ENCODE measurements at places on chromosomes 5 and 9.

GRCh38 chr9:132409828-132410528, at the start of gene CFAP77:
Gene CFAP77 (plus strand): TSS chr9:132410211. CDS start chr9:132410272, 61 bp downstream.
- DNase-seq, result no peak

DNA sequence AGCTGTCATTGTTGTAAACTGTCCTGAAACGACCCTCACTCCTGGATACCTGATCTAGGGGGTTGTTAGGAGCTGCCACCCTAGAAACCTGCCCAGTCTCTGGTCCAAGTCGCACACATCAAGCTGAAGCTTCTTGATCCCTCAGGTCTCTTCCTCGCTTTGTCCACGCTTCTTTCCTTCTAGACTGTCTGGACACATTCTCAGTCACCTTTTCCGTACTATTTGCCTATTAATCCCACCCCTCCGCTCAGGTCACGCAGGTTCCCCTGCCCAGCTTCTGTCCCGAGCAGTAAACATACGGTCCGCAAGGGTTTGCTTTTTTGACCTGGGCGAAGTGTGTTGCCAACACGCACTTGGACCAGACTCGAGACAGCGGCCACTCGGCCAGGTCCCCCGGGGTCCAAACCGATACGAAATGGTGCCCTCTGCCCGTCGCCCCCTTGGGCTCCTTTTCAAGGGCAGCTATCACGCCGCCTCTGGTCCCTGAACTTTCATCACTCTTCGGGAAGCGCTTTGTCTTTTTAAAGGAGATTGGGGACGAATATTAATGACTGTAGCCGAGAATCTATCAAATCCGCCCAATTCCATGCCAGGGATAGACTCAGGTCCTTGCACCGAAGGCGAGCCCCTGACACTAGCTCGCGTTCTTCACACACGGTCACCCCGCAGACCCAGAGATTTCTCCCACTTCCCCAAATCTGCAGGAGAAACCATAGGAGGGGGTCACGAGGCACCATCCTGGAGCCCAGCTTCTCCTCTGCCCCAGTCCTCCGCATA, 814 bp downstream of the PLCXD3 start:
- no peak for DNase-seq

- no peak for DNase-seq
Observed at GRCh38 chr5:79229357-79230174, 6.4 kb upstream of the JMY start.

DNA sequence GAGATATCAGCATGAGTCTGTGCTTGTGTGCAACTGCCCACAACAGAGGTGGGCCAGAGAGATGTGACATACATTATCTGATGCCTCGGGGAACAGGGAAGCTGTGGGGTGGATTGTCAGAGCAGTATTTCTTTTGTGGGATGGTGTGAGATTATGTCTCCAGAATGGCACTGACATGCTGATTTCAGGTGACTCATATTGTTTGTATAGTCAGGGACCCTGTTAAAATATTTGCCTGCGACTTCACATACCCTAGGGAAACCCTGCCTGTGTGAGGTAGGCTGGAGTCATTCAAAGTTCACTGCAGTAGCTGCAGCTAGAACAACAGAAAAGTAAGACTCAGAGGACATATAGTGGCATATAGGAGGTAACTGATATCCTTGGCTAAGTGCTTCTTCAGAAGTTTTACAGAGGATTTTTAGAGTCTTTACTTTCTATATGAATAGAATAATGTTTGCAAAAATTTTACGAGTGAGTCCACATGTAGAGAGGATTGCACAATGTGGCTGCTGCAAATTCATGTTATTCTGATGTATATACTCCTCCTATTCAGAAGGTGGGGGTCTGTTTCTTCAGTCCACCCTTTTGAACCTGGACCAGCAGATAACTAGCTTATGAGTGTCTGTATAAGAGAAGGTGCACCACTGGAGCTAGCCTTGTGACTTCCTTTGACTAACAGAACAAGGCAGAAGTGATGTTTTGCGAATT, 89.3 kb downstream of the MACIR start:
- no peak for DNase-seq

DNA sequence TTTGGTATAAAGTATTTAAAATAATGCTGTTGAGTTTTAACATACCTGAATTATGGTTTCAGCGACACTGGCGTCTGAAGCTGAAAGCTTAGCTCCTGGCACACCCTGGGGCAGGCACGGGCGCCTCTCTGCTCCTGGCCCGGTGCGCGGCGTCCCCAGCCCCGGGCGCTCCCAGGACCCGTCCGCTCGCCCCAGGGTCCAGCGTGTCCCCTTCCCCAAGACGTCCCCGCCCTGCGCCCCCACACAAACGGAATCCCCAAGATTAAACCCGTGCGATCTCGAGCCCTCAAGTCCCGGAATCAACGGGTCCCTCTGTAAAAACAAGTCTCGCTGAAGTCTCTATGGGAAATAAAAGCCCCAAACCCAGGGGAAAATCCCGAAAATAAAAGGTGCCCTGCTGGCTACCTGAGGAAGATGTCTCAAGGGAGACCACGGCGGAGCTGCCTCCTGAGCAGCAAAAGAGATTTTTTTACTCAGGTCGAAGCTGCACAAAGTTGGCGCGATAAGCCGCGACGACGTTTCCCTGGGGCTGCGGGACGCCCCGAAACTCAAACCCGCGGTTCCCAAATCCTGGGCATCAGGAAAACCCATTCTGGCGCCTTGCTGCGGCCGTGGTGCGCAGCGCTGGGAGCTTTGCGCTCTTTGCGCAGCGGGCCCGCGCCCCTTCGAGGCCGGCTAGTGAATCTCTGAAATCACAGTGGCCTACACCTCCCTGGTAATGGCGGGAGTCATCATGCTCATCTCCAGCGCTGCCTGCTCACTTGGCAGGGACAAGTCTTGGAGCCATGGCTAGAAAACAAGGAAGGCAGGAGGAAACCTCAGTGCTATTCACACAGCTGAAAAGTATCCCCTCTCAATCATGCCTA, 6.3 kb upstream of the IFNA8 start:
- peak; percentile 39 for DNase-seq

DNA sequence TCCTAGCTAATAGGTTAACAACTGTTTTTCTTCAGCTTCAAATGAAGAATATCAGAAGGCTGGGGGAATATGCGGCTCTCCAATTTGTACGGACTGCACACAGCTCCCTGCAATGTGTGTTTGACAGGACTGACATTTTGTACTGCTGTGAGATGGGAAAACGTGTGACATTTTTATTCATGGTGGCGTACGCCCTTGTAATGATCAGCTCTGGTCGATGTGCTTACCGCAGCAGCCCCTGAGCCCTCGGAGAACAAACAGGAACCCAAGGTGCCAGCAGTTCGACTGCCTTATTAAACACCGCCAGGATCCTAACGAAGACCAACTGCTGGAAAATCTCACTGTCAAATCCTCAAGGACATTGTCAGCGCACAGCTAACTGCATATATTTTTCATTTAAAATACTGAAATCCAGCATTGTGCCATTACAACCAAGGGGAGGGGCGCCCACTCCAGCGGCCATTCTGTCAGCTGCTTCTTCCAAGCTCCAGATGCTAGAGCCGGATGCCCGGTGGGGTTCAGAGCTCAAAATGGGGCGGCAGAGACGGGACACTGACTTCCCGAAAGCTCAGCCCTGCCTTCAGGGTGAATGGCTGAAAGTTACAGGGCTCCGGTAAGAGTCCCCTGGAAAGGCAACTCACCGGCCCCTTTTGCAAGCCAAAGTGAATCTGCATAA, 66.8 kb downstream of the CRB2 start:
- no peak for DNase-seq

- no peak for DNase-seq
Observed at GRCh38 chr5:179866241-179867078, 7.8 kb upstream of the MRNIP start.

GRCh38 chr9:133979921-133980863, 11.9 kb downstream of the VAV2 start:
- no peak for DNase-seq

DNA sequence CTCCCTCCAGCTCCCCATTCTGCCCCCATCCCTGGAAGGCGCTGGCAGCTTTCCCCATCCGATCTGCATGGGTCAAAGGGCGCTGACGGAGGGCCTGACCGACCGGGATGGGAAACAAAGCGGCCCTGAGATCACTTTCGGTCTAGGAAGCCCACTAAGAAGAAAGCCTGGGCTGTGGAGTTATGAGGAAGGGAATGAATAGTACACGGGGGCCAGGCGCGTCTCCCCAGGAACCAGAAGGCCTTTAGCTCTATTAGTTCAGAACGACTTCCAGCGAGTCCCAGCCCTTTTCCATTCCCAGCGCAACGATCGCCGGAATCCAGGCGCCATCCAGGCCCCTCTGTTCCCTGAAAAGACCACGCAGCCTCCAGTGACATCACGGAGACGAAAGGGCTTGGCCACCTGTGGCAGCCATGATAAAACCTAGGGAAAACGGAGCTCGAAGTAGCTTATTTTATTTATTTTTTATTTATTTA, 70.1 kb upstream of the CCDC180 start:
- DNase-seq, result no peak

GRCh38 chr5:127935398-127935797, 148.2 kb upstream of the SLC12A2 start:
- no peak for DNase-seq

- DNase-seq, result no peak
Observed at GRCh38 chr9:38737246-38737645, 17.3 kb upstream of the FAM240B start.

DNA sequence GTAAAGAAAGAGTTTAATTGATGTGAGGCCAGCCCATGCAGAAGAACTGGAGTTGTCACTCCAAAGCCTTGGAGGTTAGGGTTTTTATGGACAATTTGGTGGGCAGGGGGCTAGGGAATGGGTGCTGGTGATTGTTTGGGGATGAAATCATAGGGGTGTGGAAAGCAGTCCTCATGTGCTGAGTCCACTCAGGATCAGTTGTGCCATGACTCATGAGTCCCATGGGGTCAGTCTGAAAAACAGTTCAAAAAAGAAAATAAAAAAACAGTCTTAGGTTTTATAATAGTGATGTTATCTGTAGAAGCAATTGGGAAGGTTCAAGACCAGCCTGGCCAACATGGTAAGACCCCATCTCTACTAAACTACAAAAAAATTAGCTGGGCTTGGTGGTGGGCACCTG, 162.3 kb downstream of the KDM4C start:
- no peak for DNase-seq

- no peak for DNase-seq
Observed at GRCh38 chr9:113998525-113999255, 79.4 kb downstream of the AMBP start.

DNA sequence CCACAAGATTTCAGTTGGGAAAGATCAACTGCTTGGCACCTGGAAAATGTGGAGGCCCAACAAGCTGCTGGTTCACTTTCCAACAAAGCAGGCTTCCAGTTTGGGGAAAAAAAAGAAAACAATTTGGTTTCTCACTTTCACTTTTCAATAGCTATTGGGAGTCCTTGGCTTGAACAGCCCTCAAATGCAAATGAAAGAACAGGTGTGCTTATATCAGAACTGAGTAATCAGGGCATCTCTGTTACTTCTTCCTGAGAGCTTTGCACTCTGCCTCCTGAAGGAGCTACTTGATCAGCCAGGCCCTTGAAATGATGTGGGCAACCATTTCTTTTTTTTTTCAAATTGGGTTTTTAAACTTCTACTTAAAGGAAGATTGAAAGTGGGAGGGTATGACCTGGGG, 73.5 kb downstream of the MFAP3 start:
- DNase-seq, result no peak

DNA sequence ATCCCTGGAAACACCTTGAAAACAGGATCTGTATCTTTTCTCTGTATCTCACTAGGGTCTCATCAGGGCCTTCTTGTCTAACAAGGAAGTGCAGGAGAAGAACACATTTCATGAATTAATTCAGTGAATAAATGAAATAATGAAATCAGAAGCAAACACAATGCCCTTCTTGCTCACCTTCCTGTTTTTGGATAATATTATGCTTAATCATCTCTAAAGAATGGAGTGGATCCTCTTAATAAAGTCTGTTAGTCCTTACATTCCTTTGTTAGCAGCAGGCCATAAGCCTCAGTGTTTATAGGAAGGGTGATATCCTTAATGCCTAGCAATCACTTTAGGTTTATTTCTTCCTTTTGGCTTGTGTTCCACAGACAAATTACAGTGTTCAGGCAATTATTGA, 837.1 kb upstream of the SEMA6A start:
- DNase-seq, result no peak

GRCh38 chr5:148791334-148791667, 35.1 kb upstream of the ADRB2 start:
- no peak for DNase-seq

GRCh38 chr5:107565791-107566767, 104.7 kb downstream of the EFNA5 start:
- no peak for DNase-seq

DNA sequence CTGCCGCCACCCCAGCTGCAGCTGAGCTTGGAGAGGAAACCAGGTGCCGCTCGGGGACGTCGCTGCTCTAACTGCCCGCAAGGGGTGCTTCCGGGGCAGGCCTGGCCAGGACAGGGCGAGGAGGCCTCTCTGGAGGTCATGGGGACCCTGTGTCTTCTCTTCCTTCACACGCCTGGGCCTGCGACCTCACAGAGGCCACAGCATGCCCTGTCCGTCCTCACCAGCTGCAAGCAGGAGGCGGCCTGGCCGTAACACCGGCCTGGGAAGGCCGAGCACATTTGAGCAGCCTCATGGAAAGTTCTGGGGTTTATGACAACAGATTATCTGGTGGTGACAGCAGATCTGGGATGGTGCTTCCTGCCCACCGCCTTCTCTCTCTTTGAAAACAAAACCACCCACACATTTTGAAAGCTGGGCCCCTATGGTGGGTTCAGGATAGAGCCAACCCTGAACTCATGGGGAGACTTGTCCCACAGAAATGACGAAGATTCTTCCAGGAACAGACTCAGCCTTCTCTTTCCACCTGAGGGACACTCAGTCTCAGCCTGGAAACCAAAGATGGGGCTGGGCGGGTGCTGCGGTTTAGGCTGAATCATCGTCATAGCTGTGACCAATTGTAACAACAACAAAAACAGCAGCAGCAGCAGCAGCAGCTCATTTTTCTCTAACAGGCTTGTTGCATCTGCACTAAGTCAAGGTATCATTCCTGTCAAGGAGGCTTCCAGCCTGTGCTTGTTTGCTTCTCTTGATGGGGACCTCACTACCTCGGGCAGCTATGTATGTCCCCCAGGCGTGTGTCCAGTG, 99.6 kb upstream of the RAPGEF1 start:
- no peak for DNase-seq

DNA sequence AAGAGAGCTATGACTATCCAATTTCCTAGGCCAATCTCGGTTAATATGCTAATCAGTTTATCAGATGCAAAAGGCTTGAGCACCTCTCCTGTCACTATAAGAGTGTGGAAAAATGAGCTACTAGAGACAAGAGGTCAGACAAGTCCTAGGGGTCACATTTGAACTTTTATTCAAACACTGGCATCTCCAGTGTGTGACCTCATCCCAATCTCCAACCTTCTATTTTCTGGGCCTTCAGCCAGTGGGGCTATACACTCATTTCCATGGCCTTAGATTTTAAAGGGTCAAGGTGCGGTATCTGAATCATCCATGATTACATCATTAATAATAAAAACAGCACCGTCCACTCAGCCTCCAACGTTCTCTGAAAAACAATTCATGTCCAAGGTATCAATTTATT, 139.6 kb upstream of the LRRTM2 start:
- no peak for DNase-seq
